ENCODE measurements at places on chromosomes 11 and 22.

DNA sequence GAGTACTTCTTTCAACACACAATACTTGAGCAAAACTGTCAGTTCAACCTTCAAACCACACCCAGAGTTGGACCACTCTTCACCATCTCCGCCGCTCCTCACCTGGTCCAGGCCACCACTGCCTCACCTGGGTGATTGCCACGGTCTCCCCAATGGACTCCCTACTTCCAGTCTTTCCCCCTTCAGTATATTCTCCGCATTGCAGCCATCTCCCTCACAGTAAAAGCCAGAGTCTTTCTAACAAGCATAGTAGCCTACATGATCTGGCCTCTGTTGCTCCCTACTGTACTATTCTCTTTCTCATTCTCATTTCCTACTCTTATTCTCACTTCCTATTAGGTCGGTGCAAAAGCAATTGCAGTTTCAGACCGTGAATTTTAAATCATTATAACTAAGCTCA is 28.5 kb downstream of the AASDHPPT start:
- no peak for DNase-seq

DNA sequence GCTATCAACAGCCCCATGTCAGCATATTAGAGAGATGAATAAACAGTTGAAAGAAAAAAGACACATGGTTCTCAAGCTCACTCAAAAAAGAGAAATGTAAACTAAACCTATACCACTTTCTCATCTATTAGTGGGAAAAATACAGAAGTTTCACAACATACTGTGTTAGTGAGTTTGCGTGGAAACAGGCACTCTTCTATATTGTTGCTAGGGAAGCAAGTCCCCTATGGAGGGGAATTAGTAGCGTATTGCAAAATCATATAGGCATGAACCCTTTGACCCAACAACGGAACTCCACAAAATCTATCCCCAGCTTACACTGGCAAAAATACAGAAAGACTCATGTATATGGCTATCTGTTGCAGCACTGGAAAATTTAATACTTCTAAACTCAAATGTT is 14.2 kb upstream of the RFPL2 start:
- no peak for DNase-seq

GRCh38 chr11:126482586-126483108 is 127.2 kb downstream of the ST3GAL4 start:
- no peak for DNase-seq

GRCh38 chr11:36398231-36398953 is 102.3 kb downstream of the PRR5L start:
- DNase-seq, result peak; percentile 14

- no peak for DNase-seq
These were observed 5.4 kb upstream of the SORL1 start for GRCh38 chr11:121446752-121447156.

- no peak for DNase-seq
These were observed 38.1 kb downstream of the LRRC32 start for GRCh38 chr11:76632492-76632891.

DNA sequence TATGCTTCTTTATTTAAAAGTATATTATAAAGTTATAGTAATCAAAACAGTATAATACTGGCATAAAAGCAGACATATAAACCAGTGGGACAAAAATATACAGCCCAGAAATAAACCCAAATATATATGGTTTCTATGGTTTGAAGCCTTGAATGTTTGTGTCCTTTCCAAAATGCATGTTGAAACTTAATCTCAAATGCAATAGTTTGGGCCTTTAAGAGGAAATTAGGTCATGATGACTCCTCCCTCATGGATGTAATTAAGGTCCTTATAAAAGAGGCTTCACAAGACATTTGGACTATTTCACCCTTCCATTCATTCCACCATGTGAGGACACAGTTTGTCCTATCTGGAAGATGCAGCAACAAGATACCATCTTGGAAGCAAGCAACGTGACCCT is at the start of gene MS4A6E:
MS4A6E (plus strand) TSS at position 301 of the 400 bp plus-strand sequence. CDS start 7,641 bp downstream, outside the sequence.
- DNase-seq, result no peak

- no peak for DNase-seq
These were observed 445.1 kb upstream of the ISX start for GRCh38 chr22:34620832-34621231.

DNA sequence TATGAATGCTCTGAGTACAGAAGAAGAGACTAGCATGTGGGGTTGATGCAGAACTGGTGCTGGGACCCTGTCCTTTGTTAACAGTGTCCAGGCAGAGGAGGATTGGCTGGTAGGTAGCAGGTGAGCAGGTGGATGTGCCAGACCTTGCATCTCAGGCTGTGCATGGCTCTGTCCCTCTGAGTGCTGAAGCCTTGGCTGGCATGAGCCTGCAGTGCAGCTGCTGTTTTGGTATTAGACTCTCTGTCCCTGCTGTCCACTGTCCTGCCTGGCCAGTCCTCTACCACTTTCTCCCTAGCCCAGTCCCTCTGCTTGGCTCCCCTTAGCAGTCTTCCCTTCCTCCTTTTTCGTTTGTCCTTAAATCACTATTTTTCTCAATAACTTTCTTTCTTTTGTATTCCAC is 213.6 kb upstream of the ZBED5 start:
- no peak for DNase-seq

DNA sequence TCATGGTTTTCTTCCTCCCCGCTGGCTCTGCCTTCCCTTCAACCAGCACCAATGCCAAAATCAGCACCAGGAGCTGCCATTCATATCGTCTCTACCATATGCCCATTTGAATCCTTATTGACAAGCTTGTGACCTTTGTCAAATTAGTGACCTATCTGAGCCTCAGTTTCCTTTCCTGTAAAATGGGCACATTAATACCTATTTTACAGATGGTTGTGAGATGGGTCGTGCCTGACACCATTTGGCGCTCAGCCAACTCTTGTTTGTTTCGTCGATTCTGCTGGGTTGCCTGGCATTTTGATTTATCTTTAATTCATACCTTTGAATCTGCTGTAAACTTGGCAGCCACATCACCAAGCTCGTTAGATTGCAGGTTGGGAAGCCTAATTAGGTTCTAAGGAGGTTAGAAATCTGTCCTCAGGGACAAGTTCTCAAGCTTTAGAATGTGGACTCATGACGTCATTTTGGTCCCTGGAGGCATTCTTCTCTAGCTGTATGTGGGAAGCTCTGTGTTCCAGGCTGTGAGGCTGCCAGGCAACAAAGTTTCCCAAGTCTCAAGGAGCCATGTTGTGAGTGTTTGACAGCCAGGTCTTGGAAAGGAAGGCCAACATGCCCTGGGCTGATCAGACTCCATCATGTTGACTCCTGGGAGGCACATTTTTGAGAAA is 61.0 kb downstream of the RPS6KA4 start:
- no peak for DNase-seq

DNA sequence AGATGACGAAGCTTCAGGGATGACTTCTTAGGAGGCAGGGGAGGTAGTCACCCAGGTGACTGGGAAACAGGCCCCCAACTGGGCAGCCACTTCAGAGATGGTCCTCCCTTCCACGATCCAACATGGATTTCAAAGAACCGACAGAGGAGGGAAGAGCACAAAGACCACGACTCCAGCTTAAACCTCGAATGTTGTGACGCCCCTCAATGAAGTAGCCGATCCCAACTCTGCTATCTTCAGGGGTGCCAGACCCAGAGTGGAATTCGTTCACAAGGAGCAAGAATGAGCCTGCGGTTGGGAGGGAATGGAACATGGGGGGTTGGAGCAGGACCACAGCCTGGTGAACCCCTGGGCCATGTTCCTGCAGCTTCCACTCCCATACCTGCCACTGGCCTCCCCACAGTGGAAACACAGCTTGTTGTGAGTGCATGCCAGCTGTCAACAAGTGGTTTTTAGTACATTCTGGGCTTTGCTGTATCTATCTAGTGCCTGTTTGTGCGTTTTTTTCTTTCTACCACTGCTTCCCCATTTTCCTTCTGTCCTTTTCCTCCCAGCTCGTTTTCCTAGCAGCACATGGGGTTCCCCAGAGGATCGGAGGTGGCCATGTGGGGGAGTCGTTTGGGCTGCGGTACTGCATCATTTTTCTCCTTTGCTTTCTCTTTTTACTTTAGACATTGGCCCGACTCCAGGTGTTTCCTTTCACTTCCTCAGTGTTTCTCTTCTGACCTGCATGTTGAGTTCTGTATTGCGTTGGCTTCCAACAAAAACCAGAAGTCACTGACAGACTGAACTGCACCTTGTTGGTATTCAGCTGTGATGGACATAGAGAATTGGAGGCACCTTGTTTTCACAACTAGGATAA is 65.8 kb downstream of the MORC2 start:
- DNase-seq, result no peak

DNA sequence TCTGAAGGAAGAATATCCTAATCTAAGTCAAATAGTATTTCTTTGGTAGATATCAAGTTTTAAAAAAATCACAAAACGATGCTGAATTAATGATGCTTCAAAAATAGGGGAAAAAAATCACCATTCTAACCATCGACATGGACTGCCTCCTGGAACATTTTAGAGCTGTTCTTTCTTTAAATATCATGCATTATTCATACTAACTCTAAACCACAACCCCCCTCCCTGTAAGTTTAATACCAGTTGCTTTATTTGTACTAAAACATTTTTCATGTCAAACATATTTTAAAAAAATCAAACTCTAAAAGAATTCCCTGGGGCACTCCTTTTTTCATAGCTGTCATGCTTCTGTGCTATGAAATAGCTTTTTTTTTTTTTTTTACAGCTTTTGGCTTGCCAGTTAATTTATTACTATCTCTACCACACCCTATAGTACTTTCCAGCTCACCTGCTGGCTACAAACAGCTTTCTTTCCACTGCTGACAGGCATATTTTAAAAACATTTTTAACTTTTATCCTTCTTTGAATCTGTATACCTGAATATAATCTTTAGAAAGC is 256.9 kb downstream of the SOX6 start:
- no peak for DNase-seq

- DNase-seq, result no peak
These were observed 473 bp downstream of the TXN2 start for GRCh38 chr22:36480941-36481392.

DNA sequence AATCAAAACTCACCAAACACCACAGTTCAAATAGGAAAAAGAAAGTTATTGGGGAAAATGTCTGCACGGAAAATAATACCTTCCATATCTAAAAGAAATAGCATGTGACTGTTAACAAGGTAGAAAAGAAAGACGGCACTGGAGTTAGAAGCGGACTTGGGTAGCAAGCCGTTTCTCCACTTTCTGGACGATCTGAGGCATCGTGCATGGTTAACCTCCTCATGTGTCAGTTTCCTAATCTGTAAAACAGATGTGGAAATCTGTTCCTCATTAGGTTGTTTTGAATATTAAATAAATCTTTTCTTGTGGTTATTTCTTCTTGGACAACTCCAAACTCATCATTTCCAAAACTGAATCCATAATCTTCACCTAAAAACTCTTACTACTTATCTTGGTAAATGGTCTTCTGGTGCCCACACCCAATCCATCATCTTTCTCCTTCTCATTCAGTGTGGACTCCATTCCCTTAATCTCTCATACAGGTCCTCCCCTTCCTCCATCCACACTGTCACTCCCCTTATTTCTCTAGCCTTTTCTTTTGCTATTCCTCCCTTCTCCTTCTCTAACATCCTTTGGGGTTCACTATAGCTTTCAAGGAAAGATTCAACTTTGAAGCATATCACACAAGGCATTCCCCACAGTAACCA is 53.5 kb downstream of the VSIG10L2 start:
- no peak for DNase-seq

DNA sequence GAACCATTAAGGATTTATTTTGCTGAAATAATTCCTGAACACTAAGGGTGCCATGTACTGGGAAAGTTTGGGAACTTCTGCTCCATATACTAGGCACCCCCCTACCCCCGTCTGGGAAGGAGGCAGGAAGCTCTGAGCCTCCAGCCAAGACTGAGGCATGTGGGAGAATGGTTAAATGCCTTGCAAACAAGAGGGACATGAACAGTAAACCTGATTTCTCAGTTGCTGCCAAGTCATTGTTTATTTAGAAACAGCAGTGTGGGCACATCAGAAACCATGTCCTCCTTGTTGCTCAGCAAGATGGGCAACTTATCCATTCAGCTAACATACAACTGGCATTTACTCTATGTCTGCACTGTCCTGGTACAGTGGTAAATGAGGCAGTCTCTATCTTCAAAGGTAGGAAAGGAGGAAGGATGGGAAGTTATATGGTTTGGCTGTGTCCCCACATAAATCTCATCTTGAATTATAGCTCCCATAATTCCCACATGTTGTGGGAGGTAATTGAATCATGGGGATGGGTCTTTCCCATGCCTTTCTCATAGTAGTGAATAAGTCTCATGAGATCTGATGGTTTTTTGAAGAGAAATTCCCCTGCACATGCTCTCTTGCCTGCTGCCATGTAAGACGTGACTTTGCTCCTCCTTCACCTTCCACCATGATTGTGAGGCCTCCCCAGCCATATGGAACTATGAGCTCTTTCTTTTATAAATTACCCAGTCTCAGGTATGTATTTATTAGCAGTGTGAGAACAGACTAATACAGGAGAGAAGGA is 459.1 kb downstream of the MIAT start:
- no peak for DNase-seq

DNA sequence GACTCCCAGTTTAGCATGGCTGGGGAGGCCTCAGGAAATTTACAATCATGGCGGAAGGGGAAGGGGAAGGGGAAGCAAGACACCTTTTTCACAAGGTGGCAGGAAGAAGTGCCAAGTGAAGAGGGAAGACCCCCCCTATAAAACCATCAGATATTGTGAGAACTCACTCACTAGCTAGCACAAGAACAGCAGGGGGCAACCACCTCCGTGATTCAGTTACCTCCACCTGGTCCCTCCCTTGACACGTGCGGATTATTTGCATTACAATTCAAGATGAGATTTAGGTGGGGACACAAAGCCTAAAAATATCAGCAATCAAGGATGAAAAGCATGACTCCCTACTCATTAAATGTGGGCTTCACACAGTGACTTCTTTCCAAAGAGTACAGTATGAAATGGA is 155.0 kb upstream of the CCDC90B start:
- DNase-seq, result no peak

DNA sequence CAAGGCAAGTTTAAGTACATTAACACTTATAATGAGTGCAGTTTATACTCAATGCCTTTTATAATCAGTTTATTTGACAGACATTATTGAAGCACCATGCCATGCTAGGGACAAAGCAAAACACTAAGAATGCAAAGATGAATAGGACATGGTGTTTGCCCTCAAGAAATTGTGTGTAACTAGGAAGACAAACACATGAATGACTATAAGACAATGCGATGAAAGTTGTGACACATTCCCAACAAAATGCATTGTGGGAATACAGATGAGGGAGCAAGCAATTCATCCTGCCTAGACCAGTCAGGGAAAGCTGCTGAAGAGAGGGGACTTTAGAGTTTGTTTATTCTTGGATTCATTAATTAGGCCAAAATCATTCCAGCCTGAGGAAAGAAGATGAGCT is 133.8 kb upstream of the TRPC6 start:
- DNase-seq, result no peak

DNA sequence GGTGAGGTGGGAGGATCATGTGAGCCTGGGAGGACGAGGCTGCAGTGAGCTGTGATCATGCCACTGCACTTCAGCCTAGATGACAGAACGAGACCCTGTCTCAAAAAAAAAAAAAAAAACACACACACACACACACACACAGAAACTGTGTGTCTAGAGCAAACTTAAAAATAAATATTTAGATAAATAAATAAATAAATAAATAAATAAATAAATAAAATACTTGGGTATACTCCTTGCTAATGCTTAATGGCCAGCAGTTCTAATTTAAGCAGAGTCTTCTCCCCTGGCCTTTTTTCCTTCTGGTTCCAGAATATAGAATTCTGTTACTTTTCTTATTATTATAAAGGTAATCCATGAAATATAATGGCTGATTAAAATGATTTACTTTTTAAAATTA is 5.1 kb upstream of the ARL2 start:
- DNase-seq, result no peak

GRCh38 chr22:43381693-43382092 is 30.1 kb upstream of the MPPED1 start:
- no peak for DNase-seq

- no peak for DNase-seq
These were observed 20.6 kb upstream of the FDX1 start for GRCh38 chr11:110409174-110409573.
